ENCODE measurements at places on chromosomes 2 and 18. TPM values are rescaled to one million over a fixed set of nuclear protein-coding genes. Genes with fewer than 3 reads are reported as not detected.

GRCh38 chr2:51990684-51991083 is 958.8 kb upstream of the NRXN1 start:
- DNase-seq: no peak

DNA sequence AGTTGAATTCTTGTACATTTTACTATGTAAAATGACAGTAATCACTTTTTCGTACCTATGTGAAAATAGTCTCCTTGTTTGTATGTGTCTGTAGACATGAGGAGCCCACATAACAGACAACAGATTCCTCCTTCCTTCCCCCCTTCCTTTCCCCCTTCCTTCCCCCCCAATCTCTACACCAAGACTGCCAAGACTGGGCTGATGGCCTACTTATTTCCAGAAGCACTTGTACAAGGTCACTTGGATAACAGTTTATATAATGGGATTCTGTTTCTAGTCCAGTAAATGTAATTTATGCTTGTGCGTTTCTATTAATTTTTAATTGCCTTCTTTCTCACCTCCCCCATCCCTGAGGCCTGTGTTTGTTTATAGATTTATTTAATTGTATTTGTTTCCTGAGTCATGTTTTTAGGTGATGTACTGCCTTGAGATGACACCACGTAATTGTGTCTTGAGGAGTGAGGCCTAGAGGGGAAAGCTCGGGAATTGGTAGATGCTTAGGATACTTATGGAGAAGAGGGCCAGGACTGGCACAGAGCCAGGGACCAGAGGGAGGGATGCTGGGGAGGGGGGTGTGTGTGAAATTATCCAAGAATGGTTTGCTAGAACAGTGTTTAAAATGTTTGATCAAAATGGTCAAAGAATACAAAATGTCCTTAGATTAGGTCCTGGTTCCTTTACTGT is 12.3 kb downstream of the B3GNT2 start:
- no peak for DNase-seq

DNA sequence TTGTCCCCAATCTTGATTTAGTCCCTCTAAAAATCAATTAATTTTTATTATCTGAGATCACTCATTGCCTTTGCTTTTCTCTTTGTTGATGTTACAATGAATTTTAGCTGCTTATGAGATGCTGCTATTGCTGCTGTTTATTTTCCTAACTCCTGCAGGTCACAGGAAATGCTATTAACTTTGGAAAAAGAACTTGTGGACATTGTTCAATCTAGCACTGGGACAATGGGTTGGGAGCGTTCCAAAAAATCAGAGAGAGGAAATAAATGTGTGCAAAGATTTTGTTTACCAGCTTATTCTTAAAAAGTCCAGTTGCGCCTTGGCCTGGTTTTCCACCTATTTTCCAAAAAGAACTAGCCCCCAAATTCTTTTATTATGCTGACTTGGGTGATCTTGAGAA is 268.3 kb downstream of the PTH2R start:
- DNase-seq: no peak

DNA sequence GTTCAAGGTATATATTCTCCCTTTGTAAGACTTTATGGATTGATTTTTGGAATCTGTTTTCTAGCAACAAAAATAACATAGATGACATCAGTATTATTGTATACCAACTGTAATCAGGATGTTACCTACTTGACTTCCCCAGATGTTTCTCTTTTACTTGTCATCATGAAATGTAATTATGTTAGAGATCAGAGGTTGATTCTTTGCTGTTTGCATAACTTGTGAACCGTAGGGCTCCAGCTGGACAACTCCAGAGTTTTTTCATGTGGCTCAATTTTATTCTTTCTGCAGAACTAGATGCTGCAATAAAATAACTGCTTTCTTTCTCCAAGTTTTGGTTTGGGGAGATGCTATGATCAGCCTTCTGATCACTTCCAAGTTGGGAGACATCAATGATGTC is 58.1 kb downstream of the SPOPL start:
- no peak for DNase-seq

GRCh38 chr2:241096979-241097378 is 5.1 kb downstream of the MTERF4 start:
- DNase-seq: no peak

GRCh38 chr18:65365245-65365980 is 385.4 kb upstream of the CDH7 start:
- DNase-seq: no peak

- DNase-seq: peak; percentile 83
Measured at GRCh38 chr18:711657-712400, 601 bp downstream of the ENOSF1 start.

- no peak for DNase-seq
Measured at GRCh38 chr2:58634653-58635370, 393.7 kb upstream of the FANCL start.

GRCh38 chr18:71682591-71682990 is 861.6 kb downstream of the CBLN2 start:
- DNase-seq: no peak

GRCh38 chr2:219020604-219021365 is 20.5 kb downstream of the CFAP65 start:
- no peak for DNase-seq

DNA sequence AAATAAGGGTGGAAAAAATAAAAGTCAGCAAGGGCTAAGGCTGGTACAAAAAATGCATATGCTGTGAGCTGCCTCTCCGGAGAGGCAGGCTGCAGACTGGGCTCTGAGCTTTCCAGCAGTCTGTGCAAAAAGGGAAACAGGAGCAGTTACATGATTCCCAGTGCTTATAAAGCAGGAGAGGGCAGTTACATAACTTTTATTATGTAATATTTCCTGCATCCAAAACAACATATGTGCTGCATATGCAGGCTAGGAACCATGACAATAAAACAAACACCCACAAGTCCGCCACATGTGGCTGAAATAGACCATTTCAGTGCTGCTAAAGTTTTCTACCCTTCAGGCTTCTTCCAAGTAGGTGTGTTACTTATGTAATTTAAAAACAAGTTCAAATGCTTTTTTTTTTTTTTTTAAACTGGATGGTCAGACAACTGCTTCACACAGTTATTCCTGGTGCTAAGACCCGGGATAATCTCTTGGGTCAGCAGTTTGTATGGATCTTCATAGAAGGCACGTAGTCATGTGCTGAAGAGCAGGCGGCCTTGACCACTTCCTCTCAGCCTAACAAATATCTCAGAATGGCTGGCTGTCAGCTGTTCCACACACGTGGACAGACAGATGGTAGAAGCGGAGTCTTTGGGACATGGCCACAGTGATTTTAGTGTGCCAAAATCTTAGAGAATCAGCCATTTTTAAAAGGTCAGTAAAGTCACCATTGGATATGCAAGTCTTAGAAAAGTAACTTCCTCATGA is 43.5 kb downstream of the ARMC9 start:
- DNase-seq: peak; percentile 28

GRCh38 chr2:239000500-239001073 is 152.7 kb downstream of the TWIST2 start:
- DNase-seq: no peak

- DNase-seq: no peak
Measured at GRCh38 chr2:196887431-196887830, 39.1 kb downstream of the PGAP1 start.

DNA sequence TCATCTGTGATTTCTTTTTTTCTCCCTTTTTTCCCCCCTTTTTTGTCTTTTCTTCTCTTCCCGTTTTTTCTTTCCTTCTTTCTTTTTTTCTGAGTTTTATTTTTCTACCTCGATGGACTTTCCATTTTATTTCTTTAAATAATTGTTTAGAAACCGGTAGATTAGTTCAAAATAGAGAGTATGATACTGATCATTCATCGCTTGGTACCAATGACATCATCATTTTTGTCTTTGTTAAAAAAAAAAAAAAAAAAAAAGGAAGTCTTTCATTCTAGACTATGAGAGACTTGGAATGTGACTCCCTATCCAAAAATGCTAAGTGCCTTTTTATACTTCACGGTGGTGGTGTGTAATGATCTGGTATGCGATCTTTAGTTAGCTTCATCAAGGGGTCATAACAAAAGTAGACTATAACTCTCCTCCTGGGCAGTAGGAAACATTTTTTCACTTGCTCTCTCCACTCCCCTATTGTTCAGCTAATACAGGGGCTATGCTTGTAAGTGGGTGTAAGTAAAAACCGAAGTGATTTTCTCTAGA is 1517.5 kb upstream of the ZEB2 start:
- no peak for DNase-seq

DNA sequence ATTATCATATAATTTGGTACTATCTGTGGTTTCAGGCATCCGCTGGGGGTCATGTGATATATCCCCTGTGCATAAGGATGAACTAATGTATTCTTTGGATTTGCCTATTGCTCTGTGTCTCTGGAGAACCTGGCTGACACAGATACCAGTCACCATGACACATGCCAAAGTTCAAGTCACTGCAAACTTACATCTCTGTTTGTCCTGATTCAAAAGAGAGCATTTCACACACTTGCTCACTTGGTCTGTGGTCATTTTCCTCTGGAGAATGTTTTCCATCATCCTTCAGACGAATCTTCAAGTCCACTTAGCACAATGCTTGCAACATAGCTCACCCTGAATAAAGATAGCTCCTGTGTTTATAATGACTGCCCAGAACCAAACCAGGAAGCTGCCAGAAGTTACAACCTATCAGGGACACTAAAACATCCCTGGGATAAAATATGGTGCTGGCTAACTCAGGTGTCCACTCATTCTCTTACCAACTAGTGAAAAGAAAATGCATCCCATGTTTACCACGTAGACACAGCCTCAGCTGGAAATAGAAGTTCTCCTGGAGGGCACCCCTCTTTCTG is 18.1 kb downstream of the SULT1C3 start:
- DNase-seq: no peak

- no peak for DNase-seq
Measured at GRCh38 chr18:41681138-41681880, 273.7 kb upstream of the PIK3C3 start.

DNA sequence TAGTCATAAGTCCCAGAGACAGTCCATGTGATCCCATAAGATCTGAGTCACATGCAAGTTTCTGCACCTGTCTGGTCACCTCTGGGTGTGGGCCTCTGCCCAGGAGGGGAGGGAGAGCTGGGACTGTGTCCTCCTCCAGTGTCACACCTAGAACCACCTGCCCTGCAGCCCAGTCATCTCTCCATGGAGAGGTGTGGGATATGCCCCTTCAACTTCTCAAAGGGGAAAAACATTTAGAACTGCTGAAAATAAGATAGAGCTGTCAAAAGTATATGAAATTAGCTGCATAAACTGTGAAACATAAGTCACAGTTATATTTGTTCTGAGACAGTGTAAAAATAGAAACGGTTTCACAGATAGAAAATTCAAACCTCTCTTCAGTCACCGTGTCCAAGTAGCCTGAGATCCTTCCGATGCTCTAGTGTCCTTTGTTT is 55.4 kb downstream of the NGEF start:
- no peak for DNase-seq

DNA sequence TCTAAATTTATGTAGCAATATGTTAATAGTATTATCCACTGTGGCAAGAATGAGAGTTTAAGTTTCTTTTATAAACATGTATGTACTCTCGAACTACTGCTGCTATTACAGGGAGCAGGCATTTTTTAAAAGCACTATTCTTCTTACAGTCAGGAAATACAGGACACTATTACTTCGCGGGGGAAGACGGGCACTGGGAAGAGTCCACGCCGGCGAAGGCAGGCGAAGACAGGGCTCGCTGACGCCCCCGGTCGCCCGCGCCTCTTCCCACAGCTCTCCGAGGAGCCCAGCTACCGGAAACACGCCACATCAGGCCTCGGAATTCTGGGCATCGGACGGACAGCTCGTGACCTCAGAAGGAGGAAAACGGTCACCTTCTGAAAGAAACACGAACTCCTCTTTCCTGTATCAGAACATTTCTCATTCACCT is 90.2 kb downstream of the FAM161A start:
- DNase-seq: peak; percentile 86

DNA sequence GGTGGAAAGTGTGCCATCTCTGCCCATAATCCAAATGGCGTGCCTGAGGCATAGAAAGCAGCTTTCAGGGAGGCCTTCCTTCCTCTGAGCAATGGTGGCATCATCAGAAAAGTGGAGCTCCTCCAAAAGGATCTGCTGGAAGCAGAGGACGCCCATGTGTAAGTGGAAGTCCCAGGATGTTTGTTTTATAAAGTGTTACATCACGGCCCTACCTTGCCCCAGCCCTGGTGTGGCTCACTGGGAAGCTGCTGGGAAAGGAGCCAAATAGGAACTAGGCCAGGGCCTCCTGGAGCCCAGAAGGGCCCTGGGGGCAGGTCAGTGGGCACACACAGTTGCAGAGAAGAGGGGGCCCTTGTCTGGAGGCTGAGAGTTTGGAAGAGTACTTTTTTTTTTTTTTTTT is 4.2 kb upstream of the ODC1 start:
- no peak for DNase-seq

GRCh38 chr2:67137699-67138098 is 259.4 kb upstream of the ETAA1 start:
- no peak for DNase-seq

DNA sequence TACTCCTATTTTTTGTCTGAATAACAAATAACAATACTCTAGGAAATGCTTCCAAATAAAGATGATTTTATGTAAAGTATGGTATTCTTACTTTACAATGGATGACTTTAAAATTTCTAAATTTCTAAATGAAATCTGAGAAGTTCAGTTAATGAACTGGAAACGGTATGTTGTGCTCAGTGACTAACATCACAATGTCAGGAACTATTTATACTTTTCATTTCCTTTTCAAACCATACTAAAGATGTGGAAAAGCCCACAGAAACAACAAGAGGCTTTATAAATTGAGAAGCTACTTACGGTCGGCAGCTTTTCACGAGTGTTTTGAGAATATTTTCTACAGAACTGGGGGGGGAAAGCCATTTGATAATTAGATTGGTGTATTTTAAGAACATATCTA is 31.1 kb downstream of the PSME4 start:
- DNase-seq: no peak

- DNase-seq: no peak
Measured at GRCh38 chr2:241460631-241461030, 47.8 kb downstream of the STK25 start.

GRCh38 chr18:21210784-21211183 is 31.2 kb upstream of the GREB1L start:
- DNase-seq: no peak

- no peak for DNase-seq
Measured at GRCh38 chr18:73593207-73593606, 554.4 kb downstream of the FBXO15 start.

DNA sequence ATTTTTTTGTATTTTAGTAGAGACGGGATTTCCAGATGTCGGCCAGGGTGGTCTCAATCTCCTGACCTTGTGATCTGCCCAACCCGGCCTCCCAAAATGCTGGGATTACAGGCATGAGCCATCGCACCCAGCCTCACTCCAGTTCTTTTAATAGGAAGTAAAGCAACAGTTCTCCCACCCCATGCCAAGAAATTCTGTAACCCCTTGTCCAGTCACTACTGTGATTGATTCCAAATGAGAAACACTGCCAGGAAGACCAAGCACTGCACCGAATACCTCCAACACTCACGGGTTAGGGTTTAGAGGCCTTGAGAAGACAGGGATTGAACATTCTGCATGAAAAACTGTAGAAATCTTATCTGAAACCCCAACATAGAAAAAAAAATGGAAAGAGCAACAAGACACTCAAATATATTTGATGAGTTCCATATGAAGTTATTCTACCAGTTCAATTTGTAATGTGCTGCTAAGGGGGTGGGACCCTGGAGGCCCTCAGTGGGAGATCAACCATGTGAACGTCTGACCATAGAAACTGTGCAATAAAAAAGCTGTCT is 48.2 kb upstream of the BIN1 start:
- DNase-seq: no peak

The SPAG16 gene
- 16.8 TPM for total RNA-seq

The ALPG gene
- not detected for total RNA-seq

The MEMO1 gene
- 37.5 TPM for total RNA-seq

The CCDC85A gene
- 2.5 TPM for total RNA-seq

The PLCD4 gene
- total RNA-seq: 3.0 TPM

The HMSD gene
- not detected for total RNA-seq

The ARHGAP15 gene
- total RNA-seq: 7.2 TPM

The ITPRIPL1 gene
- total RNA-seq: 2.1 TPM

The ZAP70 gene
- total RNA-seq: 1.6 TPM

The NCKAP5 gene
- 5.8 TPM for total RNA-seq

The GALNT13 gene
- 3.2 TPM for total RNA-seq
